Liver (tissue), 10 donors: ENCODE measurements at places on chromosomes 16 and 17. TPM values are rescaled to one million over a fixed set of nuclear protein-coding genes. Genes with fewer than 3 reads are reported as not detected.

DNA sequence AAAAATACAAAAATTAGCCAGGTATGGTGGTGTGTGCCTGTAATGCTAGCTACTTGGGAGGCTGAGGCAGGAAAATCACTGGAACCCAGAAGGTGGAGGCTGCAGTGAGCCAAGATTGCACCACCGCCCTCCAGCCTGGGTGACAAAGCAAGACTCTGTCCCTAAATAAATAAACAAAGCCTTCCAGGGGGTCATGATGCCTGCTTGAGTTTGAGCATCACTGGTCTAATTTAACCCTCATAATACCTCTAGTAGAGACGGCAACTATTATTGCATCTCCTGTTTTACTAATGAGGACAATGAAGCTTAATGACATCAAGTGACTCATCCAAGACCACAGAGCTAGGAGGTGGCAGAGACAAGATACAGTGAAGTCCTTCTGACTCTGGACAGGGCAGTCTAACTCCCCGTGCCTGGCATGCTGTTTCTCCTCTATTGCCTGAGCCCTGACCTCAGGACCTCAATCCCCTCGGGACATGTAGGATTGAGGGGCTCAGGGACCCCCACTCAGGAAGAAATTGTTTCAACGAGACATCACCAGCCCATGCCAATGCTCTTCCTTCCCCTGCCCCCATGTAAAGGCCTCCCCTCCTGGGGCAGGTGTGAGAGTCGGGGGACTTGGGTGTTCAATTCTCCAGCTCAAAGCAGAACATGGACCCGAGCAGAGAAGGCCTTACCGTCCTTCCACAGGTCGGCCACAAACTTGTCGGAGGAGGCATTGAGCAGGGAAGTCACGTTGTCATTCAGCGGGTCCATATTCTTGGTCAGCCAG is 102.9 kb downstream of the NDE1 start:
- H3K4me1 ChIP-seq, result no peaks in the 10 kb centered on the region
- no peaks in the 10 kb centered on the region for H3K36me3 ChIP-seq
- DNase-seq, result no peak
- H3K4me3 ChIP-seq, result no peak overlapping the region
- H3K27me3 ChIP-seq, result no peaks in the 10 kb centered on the region
- no peak overlapping the region for H3K27ac ChIP-seq

- H3K27me3 ChIP-seq, result no peaks in the 10 kb centered on the region
- no peaks in the 10 kb centered on the region for H3K36me3 ChIP-seq
- no peak for DNase-seq
These were observed 615.7 kb downstream of the WWOX start for GRCh38 chr16:78715106-78715505.

- no peaks in the 10 kb centered on the region for H3K4me1 ChIP-seq
- no peak overlapping the region for H3K4me3 ChIP-seq
- H3K36me3 ChIP-seq, result peaks cover 4% of the 10 kb centered on the region
- no peak for DNase-seq
- no peaks in the 10 kb centered on the region for H3K27me3 ChIP-seq
These were observed 373.3 kb downstream of the SLC39A11 start for GRCh38 chr17:72719206-72719577.

The KRT32 gene
- polyA plus RNA-seq, result not detected

The SLC5A11 gene
- 1.2 TPM for polyA plus RNA-seq

DNA sequence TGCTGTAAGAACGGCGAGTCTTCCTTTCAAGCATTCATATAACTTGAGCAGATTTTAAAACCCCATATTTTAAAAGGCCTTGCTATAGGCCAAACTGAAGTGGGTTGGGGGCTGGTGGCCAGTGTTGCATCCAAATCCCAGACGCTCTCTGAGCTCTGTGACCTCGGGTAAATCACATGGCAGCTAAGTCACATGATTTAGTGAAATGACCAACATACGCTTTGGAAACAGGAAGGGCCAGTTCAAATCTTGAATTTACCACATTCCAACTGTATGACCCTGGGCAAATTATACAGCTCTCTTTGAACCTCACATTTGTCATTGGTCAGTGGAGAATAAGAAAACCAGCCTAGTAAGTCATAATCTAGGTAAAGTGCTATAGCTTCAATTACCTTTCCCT is 519.3 kb downstream of the HAPSTR1 start:
- H3K36me3 ChIP-seq, result peaks cover 2% of the 10 kb centered on the region
- no peaks in the 10 kb centered on the region for H3K4me1 ChIP-seq
- no peak for DNase-seq

The KCNJ2 gene
- 0.50 TPM for polyA plus RNA-seq

The GSG1L2 gene
- not detected for polyA plus RNA-seq

DNA sequence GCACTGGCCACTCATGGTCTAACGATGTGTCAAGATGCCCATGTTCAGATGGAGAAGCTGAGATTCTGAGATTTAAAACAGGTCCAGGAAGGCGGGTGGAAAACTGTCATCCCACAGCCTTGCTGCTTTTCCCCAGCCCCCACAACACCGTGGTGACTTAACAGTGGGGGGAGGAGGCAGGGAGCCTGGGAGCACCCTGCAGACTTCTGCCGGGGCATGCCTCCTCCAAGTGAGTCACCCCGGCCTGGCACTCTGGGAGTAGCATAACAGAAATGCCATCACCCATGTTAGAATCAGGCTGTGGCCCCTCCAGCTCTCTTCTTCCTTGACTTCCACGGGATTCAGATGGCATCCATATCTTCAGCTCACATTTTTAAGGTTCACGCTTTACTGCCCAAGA is 164.8 kb downstream of the CBLN1 start:
- no peak for DNase-seq
- no peaks in the 10 kb centered on the region for H3K36me3 ChIP-seq
- no peak overlapping the region for H3K4me3 ChIP-seq
- H3K27me3 ChIP-seq, result peaks cover 20% of the 10 kb centered on the region
